ENCODE measurements at places on chromosomes 12 and 14. TPM values are rescaled to one million over a fixed set of nuclear protein-coding genes. Genes with fewer than 3 reads are reported as not detected.

GRCh38 chr14:103512701-103513611 is 9.7 kb downstream of the CKB start:
- peak; percentile 20 for DNase-seq

DNA sequence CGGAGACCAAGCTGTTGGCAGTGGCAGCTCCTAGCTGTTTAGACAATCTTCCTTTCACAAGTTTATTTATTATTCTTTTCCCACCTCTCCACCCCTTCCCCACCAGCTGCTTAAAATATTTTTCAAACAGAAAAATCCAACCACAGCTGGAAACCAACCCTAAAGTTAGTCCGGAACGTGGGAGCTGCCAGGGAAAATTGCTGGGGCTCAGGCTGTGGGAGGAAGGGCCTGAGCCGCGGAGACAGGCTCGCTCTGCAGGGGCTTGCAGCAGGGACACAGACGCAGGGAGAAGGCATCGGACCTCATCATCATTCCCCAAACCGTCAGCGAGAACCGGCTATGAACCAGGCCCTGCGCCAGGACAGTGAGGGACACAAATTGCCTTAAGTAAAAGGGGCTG is 16.1 kb upstream of the TMEM106C start:
- DNase-seq = no peak

DNA sequence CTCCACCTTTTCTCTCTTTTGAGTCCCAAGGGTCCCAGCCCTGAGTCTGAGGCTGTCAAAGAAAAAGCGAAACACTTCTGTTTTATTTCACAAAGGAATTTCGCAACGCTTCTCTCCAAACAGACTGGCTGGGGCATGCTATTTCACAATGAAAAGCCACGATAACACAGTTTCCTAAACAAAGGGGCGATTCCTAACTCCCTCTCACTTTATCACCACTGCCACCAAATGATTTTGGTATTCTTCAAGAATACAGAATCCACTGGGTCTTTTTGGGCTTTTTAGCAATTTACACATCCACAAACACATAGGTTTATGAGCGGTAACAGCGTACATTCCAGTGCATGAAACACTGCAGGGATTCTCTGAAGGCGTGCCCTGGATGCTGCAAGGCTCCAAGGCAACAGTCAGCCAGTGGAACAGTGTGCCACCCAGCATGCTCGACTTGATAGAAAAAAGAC is 161.2 kb downstream of the DAD1 start:
- DNase-seq = no peak

DNA sequence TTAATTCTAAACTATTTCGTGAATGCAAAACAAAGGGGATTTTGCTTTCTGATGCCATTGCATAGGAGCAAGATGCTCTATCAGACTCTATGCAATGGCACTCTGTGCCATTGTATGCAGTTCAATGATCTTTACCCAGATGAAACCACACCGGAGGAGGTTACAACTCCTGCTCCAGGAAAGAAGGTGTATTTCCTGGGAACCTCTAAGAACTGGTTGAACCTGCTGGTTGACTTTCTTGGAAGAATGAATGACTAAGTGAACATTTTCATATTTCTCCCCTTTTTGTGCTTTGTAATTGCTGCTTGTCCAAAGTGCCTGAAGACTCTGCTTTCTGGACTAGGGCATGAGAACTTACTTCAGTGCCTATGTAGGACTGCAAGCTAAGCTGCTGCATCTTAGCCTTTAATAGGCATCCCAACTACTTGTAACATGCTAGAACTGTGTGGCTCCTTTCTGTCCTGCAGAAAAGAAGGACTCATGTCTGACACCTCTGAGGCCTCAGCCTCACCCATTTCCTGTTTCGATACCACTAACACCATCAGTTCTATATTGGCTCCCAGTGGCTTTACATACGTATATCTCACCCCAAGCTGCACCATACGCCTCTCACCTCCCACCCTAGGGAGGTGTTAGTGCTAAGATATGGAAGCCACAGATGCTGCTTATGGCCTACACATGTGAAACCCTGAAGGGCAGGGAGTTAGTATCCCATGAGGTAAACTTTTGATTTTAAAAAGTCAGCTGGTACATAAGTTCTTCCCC is 193.5 kb upstream of the CNOT2 start:
- no peak for DNase-seq

DNA sequence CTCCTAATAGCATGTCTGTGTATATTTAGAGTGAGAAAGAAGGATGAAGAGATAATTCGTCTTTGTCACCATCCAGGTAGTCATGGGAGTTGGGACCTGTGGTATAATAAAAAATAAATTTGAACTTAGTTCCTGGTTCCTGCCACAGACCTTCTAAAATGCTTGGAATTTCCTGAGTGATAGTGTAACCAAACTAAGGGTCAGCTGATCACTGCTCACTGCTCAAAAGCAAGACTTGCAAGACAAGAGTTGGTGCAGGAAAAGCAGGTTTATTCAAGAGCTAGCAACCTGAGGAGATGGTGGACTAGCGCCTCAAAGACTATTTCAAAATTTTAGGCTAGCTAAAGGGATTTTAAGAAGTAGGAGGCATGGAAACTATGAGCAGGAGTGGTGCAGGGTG is 19.1 kb downstream of the ANG start:
- no peak for DNase-seq

GRCh38 chr14:22791301-22791700 is 23.9 kb downstream of the SLC7A7 start:
- DNase-seq = no peak

Gene LTBP2
- total RNA-seq = 1.1 TPM

All from activated naive CD8-positive, alpha-beta T cell treated with anti-CD3 and anti-CD28 coated beads, Interleukin-2, amount 10 ng/mL, durations not matched to agents 7 days and 5 days (primary cell).